Activated T-cell treated with anti-CD3 and anti-CD28 coated beads, Interleukin-2, amount 50 U/mL, for 72 hours (primary cell): ENCODE measurements at places on chromosomes 5 and 9.

DNA sequence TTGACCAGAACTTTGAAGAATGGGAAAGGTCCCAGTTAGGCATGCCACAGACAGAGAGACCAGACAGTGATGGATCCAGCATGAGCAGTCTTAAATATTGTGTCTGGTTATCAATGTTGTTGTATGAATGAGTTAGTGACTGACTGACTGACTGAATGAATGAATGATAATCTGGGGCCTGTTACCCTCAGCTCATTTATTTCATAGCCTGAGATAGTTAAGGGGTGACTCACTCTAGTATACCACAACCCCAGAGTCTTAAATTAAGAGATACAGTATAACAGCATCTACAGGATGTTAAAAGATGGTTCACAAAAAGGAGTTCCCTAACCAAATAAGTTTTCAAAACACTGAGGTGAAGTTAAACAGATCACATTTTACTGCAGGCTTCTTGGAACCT, 133.5 kb downstream of the SGCD start:
- DNase-seq = no peak

DNA sequence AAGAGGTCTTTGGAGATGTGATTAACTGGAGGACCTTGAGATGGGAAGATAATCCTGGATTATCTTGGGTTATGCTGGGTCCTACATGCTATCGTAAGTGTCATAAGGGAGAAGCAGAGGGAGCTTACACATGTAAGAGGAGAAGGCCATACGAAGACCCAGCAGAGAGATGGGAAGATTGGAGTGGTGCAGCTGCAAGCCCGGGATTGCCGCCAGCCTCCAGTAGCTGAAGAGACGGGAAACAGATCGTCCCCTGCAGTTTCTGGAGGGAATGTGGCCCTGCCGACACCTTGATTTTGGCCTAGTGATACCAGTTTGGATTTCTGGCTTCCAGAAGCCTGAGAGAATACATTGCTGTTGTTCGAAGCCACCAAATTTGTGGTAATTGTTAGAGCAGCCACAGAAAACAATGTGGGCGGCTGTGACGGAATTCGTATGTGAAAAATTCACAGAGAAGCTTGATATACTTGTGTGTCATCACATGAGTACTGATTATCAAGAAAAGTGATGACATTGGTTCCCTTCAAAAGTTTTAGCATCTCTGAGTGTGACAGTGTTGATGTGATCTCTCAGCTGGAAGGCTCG, 86.9 kb downstream of the CYFIP2 start:
- DNase-seq = peak; percentile 61

DNA sequence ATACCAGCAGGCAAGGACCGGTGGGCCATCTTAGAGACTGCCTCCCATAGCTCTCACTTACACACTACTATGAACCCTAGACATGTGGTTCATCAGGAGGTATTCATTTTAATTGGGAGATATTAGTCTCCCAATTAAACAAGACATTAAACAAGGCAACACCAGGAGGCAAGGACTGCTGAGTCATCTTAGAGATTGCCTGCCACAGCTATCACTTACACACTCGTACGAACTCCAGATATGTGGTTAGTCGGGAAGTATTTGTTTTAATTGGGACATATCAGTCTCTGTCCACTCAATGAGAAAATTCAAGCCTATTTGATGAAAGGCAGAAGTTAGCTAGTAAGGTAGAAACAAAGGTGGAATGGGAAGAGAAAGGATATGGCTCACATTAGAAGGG, 343.9 kb downstream of the NFIB start:
- DNase-seq = no peak

- no peak for DNase-seq
Measured at GRCh38 chr5:53120165-53120564, 10.6 kb upstream of the MOCS2 start.

- no peak for DNase-seq
Measured at GRCh38 chr5:40762705-40763104, 6.9 kb upstream of the TTC33 start.

DNA sequence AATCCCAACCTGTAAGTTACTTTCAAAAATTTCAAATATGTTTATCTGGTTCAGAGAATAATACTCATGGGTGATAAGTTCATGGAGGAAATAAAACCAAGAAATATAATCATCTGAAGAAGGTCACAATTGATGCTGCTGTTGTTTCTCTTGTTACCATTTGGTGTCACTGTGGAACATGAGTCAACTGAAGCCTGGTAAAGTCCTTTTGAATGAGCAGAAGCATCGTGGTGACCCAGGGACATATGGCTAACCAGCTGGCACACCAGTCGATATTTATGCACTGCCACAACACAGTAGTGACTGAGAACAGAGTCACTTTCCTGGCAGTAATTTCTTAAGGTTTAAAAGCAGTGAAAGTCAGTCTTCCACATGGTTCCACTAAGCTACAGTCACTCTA, 612.9 kb upstream of the TLE4 start:
- no peak for DNase-seq

GRCh38 chr9:125694478-125694877, 12.5 kb downstream of the MAPKAP1 start:
- no peak for DNase-seq

- DNase-seq = no peak
Measured at GRCh38 chr5:75156585-75156984, 80.1 kb downstream of the ANKRD31 start.

DNA sequence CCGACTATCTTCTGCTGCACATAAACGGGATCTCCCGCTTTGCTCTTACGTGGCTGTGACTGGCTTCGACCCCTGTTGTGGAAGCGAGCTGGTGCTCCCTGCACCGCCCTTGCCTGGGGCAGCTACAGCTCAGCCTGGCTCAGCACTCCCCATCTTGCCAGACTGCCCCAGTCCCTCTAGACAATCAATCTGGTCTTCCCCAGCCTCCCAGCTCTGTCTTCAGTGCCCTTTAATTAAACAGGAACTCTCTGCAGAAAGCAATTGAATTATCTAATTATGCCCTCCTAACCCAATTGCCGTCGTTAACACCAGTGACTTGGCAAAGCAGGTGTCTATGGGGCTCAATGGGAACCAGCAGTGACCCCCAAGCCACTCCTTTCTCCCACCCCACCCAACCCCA, 18.9 kb upstream of the NTNG2 start:
- no peak for DNase-seq

DNA sequence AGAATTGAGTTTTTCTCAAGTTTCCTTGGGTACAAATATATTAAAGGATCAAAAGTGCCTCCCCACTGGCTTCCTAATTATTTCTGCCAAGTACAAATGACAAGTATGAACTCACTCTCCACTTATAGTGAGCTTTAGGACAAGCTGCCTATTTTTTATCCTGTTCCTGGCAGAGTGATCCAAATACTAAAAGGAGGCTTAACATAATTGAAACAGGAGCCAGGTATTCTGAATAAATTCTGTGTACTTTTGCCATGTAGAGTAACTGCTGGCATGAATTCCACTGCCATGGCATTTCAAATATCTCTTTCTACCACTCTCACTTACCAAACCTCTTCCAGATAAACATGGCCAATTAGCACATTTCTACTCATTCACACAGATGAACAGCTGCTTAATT, 171.1 kb downstream of the EPB41L4A start:
- no peak for DNase-seq

DNA sequence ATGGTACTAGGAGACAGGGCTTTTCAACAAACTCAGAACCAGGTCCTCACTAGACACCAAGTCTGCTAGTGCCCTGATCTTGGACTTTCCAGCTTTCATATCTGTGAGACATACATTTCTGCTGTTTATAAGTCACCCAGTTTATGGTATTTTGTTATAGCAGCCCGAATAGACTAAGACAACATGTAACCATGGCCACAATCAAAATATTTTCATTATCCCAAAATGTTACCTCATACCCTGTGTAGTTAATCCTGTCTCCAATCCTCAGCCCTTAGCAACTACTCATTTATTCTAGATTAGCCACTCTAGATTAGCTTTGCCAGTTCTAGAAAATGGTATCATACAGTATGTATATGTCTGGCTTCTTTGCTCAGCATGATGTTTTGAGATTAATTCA, 6.3 kb upstream of the ATG10 start:
- DNase-seq = no peak

- DNase-seq = no peak
Measured at GRCh38 chr5:167634432-167634831, 657.0 kb upstream of the WWC1 start.

DNA sequence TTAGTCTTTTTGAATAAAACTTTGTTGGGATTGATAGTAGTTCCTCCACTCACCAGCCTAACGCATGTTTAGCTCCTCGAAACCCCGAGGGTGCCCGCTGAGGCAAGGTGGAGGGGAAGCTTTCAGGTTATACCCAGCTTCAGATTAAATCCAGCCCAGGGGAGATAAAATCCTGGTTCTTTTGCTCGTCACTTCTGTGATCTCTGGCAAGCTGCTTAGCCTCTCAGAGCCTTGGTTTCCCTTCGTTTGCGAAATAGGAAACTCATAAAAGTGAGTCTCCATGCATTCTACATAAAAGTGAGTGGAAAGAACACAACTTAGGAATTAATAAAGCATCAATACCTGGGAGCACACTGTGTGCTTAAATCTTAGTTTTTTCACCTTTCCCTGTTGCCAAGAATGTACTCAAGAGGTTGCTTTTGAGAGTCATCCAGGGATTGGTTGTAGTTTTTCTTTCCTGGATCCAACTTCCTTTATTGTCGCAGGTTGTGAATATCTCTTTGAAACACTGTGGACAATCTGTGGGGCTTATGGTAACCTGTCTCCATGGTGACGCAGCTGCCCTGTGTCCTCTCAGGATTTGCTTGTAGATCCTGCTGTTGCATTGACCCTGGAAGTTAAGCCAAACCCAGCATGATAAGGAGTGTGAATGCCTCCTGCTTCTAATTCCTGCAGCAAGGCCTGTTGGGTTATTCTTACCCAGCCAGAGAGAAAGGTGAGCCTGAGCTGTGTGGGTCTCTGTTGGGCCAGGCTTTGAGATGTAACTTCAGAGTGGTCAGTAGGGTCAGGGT, 2.0 kb downstream of the GALNT12 start:
- DNase-seq = no peak

GRCh38 chr5:36786448-36787012, 90.0 kb upstream of the NIPBL start:
- no peak for DNase-seq

GRCh38 chr9:27335075-27335474, 38.1 kb upstream of the EQTN start:
- no peak for DNase-seq

GRCh38 chr5:180844432-180844831, 16.6 kb downstream of the ZFP62 start:
- DNase-seq = no peak

- no peak for DNase-seq
Measured at GRCh38 chr5:31854181-31855133, 215.5 kb downstream of the PDZD2 start.

- no peak for DNase-seq
Measured at GRCh38 chr9:36029765-36030528, 6.8 kb upstream of the RECK start.

DNA sequence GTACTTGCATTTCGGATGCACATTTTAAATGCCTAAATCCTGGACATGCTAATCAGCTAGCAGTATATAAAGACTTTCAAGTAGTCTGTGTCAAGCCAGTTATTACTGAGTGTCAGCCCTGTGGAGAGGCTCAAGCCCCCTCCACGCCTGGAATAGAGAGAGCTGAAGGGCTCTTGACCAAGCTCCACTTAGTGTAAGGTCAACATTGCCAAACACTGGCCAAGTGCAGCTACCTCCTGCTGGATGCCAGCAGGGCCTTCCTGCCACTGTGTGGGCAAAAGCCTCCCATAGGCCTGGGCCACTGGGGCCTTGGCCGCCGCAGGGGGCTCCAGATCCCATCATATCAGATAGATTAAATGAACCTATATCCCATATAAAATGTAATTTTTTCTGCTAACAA, 239.4 kb upstream of the PANK3 start:
- no peak for DNase-seq

- DNase-seq = no peak
Measured at GRCh38 chr5:73663860-73664240, 37.9 kb downstream of the ARHGEF28 start.
